Right hindlimb (tissue), 1 donor: ENCODE measurements at places on chromosomes 6 and 20.

- no peak for DNase-seq
These were observed 64.6 kb downstream of the SNX5 start for GRCh38 chr20:17904027-17904426.

- DNase-seq, result no peak
These were observed 567.6 kb upstream of the MMS22L start for GRCh38 chr6:97850458-97851212.

DNA sequence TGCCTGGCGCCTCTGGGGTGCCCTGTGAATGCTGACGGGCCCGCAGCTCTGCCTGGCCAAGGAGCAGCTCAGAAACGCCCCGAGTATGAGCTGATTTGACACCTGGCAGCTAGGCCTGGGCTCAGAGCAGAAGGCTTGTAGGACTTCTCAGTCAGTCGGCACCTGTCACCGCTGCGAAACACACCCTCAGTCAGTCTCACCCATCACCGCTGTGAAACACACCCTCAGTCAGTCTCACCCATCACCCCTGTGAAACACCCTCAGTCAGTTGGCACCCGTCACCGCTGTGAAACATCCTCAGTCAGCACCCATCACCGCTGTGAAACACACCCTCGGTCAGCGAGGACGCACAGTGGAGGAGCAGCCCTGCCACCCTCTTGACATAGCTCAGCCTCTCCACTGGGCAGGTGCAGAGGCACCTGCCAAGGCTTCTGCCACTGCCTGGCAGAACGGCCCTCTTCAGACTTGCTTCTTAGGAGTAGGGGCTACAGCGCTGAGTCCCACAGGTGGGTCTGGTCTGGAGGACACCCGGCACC, 109.0 kb downstream of the PSMB1 start:
- DNase-seq, result no peak

- no peak for DNase-seq
These were observed 15.1 kb upstream of the TMEM217 start for GRCh38 chr6:37272834-37273566.

GRCh38 chr20:63361519-63362435, 628 bp upstream of the CHRNA4 start:
- DNase-seq, result no peak

GRCh38 chr20:29409833-29410805, 1847.3 kb upstream of the DEFB115 start:
- DNase-seq, result no peak

DNA sequence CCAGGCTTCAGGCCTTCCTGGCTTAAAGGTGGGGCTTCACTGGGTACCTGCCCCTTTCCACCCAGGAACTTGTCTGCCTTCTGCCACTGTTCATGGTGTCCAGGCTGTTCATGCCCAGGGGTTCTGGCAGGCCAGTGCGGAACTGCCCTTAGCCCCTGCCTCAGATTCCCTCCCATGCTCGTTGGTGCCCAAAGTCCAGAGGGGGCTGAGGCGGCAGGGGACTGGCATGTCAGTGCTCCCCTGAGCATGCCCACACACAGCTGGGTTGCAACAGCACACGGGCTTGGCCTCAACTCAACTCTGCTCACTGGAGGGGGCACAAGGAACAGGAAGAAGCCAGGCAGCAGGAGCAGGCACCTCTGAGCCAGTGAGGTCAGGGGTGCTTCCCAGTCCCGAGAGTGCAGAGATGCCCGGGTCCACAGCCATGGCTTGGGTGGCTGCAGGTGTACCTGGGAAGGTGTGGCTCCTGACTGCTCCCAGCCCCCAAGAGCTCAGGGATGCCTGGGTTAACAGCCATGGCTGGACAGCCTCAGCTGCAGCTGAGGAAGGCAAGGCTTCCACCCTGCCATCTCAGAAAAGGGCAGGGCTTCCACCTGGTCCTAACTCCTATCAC, 845.9 kb downstream of the EYS start:
- no peak for DNase-seq

GRCh38 chr6:118523216-118523615, 24.9 kb upstream of the PLN start:
- DNase-seq, result no peak

DNA sequence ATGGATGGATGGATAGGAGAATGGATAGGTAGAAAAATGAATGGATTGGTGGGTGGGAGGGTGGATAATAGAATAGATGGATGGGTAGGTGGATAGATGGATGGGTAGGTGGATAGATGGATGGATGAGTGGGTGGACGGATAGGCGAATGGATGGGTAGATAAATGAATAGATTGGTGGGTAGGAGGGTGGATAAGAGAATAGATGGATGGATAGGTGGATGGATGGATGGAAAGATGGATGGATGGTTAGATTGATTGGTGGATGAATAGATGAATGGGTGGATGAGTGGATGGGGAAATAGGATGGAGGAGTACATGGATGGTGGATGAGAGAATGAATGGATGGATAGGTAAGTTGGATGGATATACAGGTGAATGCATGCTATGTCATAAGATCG, 110.5 kb downstream of the CEBPB start:
- DNase-seq, result no peak

DNA sequence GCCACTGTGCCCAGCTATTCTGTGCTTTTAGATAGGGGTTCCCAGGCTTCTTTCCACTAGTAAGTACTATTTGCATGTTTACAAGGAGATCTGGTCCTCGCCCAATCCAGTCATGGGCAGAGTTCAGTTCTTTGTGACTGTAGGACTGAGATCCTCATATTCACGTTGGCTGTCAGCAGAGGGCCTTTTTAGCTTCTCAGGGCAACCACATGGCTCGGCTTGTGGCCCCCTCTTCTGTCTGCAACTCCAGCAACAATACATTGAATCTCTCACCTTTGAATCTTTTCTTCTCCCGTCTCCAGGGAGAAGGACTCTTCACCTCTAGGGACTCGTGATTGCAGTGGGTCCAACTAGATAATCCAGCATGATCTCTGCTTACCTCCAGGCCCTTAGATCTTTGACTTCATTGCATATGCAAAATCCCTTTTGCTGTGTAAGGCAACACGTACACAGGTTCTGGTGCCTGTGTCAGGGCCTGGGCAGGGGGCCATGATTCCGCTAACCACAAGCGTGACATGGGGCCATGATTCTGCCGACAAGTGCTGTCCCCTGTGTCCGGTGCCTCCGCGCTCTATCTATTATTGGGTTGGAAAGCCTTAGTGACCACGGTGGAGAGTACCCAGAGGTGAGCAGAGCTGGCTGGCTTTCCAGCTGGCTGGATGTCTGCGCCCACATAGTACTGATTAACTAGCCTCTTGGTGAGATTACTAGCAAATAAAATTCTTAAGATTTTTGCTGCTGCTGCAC, 5.1 kb downstream of the CCR6 start:
- DNase-seq, result no peak

DNA sequence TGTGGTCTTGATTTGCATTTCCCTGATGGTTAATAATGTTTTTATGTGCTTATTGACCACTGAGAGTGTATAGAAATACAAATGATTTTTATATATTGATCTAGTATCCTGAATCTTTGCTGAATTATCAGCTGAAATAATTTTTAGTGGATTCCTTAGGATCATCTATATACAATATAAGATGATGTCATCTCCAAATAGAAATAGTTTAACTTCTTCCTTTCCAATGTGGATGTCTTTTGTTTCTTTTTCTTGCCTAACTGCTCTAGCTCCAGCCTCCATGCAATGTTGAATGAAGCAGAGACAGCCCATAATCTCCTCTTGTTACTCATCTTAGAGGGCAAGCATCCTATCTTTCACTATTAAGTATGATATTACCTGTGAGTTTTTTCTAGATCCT, 226.4 kb downstream of the GMDS start:
- DNase-seq, result no peak

GRCh38 chr20:43583982-43584432, 6.7 kb upstream of the IFT52 start:
- DNase-seq, result peak; percentile 52

- DNase-seq, result no peak
These were observed 270.2 kb upstream of the SLC35B3 start for GRCh38 chr6:8705435-8706020.

DNA sequence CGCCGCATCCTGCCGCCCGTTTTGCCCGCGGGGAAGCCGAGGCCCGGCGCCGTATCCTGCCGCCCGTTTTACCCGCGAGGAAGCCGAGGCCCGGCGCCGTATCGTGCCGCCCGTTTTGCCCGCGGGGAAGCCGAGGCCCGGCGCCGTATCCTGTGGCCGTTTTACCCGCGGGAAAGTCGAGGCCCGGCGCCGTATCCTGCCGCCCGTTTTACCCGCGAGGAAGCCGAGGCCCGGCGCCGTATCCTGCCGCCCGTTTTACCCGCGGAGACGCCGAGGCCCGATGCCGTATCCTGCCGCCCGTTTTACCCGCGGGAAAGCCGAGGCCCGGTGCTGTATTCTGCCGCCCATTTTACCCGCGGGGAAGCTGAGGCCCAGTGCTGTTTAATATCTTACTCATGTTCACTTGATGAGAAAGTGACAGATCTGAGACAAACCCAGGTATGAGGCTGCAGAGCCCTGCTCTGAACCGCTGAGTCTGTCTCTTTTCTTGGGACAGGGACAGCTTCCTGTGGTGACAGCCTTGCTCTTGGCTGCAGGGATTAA, 129.4 kb downstream of the CDH26 start:
- DNase-seq, result no peak

- DNase-seq, result no peak
These were observed 63.0 kb downstream of the RIPOR2 start for GRCh38 chr6:24872779-24873178.

- DNase-seq, result no peak
These were observed 119.3 kb downstream of the COL9A1 start for GRCh38 chr6:70183538-70183937.

- no peak for DNase-seq
These were observed 9.1 kb downstream of the NEDD9 start for GRCh38 chr6:11223286-11223864.

DNA sequence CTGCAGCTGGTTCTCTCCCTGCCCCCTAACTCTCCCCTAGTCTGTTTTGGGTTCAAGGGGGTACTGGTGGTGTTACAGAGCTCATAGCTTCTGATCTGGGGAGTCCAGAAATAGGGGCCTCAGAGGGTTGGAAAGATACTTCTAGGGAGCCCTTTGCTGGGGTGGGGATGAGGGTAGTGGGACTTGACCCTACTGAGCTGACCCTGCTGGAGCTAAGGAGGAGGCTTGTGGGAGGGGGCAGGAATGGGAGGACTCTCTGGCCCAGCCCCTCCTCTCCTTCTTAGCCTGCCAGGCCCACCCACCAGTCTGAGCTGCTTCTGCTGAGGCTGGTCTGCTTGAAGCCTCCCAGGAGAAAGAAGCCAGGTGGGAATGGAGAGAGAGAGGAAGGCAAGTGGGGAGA, at the start of gene EGFL8:
EGFL8 (plus strand) TSS at position 301 of the 400 bp plus-strand sequence. CDS start 1,571 bp downstream, outside the sequence.
- DNase-seq, result no peak

- no peak for DNase-seq
These were observed 29.9 kb downstream of the COX4I2 start for GRCh38 chr20:31667315-31668285.

GRCh38 chr6:35400901-35401311, 51.2 kb upstream of the FANCE start:
- no peak for DNase-seq

- no peak for DNase-seq
These were observed 190.0 kb downstream of the RPS12 start for GRCh38 chr6:133004304-133004884.

GRCh38 chr6:14517516-14518105, 400.0 kb downstream of the CD83 start:
- DNase-seq, result peak; percentile 44

DNA sequence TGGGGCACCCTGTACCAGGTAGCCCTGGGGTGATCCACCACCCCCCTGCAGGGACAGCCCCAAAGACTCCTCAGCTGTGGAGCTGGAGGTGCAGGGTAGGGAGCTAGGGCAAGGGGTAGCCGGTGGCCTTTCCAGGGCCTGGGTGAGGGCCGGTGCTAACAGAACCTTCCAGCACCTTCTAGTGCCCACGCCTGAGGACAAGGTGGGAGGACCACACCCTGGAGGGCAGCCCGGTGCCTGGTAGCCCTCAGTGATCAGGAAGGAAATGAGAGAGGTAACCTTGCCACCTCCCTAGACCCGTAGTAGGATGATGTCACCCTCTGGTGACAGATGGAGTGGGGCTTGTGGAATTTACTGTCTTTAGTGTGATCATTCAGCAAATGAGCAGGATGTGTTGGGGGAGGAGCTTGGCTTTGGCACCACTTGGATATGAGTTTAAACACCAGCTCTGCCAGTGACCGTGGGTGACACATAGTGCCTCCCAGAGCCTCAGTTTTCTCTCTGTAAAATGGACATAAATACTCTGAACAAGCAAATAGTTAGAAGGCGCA, 187.7 kb downstream of the NFATC2 start:
- DNase-seq, result no peak

GRCh38 chr6:139367810-139368351, 6.6 kb downstream of the CITED2 start:
- DNase-seq, result no peak

GRCh38 chr6:113786168-113786567, 71.0 kb upstream of the MARCKS start:
- DNase-seq, result no peak

GRCh38 chr20:1637226-1637625, 17.4 kb upstream of the SIRPB1 start:
- DNase-seq, result no peak

DNA sequence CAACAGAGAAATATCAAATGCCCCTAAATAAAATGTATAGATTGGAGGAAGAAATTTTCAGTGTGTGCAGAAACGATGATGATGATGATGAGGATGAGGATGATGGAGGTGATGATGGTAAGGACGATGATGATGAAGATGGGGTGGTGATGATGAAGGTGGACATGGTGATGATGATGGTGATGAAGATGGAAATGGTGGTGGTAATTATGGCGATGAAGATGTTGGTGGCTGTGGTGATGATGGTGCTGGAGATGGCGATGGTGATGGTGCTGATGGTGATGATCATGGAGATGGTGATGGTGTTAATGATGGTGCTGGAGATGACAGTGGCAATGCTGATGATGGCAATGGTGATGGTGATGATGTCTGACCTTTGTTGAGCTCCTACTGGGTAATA, 141.2 kb downstream of the DHX35 start:
- DNase-seq, result no peak

DNA sequence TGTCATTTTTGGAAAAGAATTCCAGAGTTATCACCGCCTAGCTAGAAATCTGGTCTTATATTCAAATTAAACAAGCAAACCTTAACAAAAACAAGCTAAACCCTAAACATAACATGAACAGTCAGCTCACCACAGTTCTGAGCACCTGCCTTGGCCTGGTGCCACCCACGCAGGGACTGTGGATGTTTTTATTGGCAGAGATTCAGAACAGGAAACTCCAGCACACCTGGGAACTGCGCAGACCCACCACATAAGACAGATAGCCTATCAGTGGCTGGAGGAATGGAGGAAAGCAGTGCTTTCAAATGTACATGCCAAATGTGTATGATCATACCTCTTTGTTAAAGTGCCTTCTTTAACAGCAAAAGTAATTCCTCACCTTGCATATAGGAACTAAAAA, 8.9 kb downstream of the SLC16A10 start:
- no peak for DNase-seq
